ENCODE measurements at places on chromosomes 2 and 18.

GRCh38 chr2:222398446-222398885, 25.9 kb upstream of the SGPP2 start:
- DNase-seq: no peak

DNA sequence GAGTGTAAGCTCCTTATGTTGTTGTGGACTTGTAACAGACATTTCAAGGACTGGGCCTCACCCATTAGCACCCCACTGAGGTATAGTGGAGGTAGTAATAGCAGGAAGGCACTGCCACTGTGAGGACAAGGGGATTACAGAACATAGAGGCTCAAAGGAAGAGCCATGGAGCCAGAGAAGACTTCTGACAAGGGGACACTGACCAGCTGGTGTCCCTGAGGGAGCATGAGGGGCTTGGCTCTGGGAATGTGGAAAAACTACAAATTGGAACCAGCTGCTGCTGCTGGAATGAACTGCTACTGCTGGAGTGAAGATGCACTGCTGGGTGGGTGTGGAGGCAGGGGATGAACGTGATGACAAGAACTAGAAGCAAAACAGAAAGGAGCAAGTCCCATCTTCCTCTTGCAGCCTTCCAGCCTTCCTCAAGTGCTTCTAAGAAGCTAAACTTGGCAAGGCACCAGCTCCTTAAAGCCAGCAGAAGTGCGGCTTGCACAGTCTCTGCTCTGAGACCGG, 167.3 kb upstream of the NOSTRIN start:
- no peak for DNase-seq

DNA sequence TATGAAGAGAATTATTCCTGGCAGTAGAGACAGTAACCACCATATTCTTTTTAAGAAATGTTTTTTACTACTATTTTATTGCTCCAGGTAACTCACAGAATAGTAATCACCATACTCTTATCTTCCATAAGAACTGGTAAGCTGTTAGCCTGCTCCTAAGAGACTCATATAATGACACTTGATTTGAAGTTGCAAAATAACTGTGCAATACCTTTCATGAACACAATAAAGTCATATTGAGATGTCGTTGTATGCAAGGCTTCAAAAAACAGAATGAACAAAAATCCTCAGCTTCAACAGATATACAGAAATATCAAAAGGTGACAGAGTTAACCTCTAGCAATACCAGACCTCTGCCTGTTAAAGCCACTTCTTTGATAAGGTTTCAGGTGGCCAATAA, 360.1 kb downstream of the NBAS start:
- no peak for DNase-seq

GRCh38 chr2:231244382-231245248, 46.2 kb downstream of the ARMC9 start:
- no peak for DNase-seq

GRCh38 chr2:60213865-60214625, 339.4 kb downstream of the BCL11A start:
- no peak for DNase-seq

DNA sequence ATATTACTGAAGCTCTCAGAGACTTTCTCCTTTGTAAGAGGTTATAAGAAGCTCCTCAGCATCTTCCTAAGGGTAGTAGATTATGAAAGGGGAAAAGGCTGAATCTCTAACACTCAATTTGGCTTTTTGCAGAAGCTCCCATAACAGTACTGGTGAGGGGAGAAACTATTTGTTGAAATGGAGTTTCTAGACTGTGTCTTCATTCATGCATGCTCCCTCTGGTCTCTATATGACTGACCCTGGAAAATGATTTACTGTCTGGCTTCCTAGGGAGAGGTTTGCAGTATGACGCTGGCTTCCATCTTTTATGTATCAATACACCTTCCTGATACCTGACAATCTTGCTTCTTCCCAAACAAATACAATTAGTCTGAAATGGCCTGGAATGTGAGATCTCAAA, 63.9 kb downstream of the LDAH start:
- DNase-seq: no peak

- peak; percentile 67 for DNase-seq
Observed at GRCh38 chr18:7221424-7222155, 9.3 kb upstream of the LRRC30 start.

- no peak for DNase-seq
Observed at GRCh38 chr2:197891897-197892442, 87.6 kb downstream of the PLCL1 start.

GRCh38 chr2:120320318-120320851, 25.6 kb upstream of the INHBB start:
- DNase-seq: no peak

DNA sequence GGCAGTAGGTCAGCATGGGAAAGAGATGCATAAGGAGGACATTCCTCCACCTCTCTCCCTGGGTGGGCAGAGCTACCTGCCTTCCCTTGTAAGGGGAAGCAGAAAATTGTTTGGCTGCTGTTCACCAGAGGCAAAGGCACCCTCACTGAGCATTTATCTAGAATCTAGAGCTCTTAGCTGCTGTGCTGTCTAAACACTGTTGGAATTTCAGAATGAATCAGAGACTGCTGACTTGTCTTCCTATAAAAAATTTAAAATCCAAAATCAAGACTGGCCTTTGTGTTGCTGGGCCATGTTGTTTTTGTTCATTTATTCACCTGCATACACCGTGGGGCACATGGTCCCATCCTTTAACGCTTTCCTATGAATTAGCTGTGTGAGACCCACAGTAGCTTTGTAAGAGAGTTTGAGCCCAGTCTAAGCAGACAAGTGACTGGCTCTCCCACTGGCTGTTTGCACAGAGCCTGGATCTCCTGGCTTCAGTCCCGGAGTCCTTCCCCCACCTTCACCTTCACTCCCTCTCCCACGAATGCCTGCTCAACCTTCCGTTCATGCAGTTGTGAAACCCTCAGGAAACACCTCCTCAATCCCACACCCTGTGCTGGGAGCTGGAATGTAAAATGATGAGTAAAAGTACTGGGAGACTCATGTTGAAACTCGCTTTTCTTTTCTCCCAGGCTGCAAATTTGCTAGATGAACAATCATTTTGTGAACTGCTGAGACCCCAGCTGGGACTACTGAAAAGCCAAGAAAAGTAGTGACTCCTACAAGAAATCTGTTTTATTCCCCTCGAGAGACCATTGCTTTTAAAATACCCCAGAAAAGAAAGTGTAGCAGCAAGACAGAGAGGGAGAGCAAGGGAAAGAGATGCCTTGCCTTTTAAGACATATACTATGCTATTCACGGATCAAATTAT, 76.2 kb downstream of the FAM168B start:
- no peak for DNase-seq

DNA sequence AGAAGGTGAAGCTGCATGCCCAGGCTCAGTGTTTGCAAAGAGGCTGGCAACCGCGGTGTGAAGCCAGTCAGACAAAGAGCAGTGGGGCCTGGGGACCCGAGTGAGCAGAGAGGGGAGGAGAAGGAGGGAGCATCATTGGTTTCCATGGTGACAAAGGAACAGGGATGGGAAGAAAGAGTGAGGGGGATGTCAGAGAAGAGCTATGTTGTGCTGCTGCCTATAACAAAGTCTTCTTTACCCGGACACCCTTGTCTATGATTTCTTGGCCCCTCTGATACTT, 14.5 kb downstream of the TMEM247 start:
- no peak for DNase-seq

- no peak for DNase-seq
Observed at GRCh38 chr2:234422981-234423431, 73.9 kb downstream of the ARL4C start.

DNA sequence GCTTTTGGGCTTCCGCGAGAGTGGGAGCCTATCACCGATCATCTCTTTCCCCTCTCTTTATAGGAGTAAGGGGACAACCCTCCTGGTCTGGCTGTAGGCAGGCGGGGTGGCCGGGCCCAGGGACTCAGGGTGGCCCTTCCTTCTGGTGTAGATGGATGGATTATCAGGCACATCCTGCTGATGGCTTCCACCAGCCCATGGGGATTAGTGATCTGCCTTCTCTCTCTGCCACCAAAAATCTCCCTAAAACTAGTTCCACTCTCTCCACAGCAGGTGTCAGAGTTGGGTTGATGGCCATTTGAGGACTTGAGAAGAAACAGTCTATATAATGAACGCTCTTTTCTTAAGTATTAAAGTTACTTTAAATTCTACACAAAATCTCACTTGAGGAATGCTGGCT, 37.4 kb downstream of the NCK2 start:
- no peak for DNase-seq

- DNase-seq: peak; percentile 39
Observed at GRCh38 chr2:136384531-136385303, 266.8 kb upstream of the CXCR4 start.

DNA sequence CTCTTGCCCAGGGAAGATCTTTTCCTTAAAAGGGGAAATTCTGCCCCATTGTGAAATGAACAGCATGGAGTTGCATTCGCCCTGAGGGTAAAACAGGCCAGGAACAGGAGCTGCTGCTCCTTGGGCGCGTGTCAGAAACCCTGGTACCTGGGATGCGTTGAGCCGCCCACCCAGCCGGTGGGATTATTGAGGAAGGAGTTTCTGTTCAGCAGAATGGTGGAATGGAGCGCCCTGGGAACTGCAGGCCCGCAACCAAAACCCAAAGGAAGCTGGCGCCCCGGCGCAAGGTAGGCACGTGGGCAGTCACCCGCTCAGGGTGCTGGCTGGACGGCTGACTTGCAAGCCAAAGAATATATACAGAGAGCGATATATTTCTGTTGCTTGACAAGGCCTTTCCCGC, 73.5 kb downstream of the MTCL1 start:
- DNase-seq: no peak

GRCh38 chr2:86439879-86440630, 1.1 kb upstream of the KDM3A start:
- DNase-seq: no peak

DNA sequence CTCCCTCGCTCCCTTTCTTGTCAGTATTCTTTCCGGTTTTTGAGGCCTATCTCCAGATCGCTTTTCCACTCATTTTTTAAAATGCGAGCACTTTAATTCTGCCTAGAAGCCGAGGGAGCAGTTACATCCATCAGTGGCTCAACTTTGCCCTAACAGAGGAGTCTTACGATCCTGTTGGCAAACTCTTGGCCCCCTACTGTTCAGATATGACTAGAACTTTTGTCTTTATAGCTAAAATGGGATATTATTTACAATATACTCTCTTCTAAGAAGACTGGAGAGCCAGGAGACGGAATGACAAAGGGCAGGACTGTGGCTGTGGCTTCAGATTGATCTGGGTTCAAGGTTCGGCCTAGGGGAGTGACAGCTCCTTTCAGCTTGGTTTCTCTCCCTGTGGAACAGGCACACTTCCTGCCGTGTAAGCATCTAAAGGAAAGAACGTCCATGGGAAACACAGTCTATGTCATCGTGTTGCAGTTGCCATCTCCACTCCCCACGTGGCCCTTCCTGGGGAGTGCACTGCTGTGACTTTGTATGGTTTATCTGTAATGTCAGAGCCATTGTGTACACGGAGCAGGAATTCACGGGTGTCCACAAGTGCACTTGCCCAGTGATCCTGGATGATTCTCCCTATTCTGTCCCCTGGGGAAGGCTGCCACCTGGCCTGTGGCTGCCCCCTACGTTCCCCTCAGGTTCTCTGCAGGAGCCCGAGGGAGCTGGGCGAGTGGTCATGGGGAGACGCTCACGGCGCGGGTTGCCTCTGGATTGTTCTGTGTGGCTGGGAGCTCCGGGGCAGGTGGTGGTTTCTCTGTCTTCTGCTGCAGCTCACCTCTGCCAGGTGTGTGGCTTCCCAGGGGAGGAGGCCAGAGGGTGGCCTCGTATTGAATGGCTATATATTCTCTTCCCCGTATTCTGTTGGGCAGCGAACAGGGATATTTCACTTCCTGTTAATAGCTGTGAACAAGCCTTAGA, 222.0 kb downstream of the LDLRAD4 start:
- no peak for DNase-seq

GRCh38 chr2:10385501-10385900, 62.6 kb downstream of the ODC1 start:
- no peak for DNase-seq

DNA sequence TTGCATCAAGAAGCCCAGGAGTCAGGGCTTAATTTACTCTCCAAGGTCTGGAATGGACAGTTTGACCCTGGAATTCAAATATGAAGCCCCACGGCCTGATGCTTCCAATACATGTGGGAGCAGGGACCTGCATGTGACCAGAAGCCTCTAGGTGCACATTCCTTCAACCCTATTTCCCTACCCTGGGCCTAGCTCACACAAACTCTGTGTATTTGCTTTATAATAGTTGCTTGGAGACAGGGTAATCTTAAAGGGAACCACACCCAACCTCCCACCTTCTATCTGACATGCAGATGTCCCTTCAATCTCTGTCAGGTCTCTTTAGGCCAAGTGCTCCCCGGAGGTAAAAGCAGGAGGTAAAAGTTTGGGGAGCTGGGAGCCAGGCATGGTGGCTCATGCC, 55.4 kb upstream of the PPP1CB start:
- no peak for DNase-seq

- no peak for DNase-seq
Observed at GRCh38 chr2:178998539-178998938, 51.4 kb downstream of the CCDC141 start.

GRCh38 chr2:173130496-173131465, 55.1 kb downstream of the MAP3K20 start:
- DNase-seq: no peak

- peak; percentile 21 for DNase-seq
Observed at GRCh38 chr2:107936433-107937359, 49.6 kb upstream of the SLC5A7 start.

DNA sequence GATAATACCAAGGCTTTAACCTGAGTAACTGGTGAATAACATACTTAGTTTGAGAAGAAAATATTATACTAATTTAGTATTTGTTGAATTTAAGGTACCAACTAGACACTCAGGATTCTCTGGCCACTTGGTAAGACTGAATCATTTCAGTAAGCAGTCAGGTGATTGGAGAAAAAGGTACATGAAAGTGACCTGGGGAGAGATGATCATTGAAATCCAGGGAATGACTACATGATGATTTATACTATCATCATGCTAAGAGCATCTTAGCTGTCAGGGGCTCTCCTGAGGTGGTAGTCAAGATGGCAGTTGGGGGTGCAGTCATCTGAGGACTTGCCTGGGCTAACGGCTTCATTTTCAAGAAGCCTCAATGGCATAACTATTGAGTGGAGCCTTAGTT, 571.2 kb upstream of the ACVR2A start:
- no peak for DNase-seq

DNA sequence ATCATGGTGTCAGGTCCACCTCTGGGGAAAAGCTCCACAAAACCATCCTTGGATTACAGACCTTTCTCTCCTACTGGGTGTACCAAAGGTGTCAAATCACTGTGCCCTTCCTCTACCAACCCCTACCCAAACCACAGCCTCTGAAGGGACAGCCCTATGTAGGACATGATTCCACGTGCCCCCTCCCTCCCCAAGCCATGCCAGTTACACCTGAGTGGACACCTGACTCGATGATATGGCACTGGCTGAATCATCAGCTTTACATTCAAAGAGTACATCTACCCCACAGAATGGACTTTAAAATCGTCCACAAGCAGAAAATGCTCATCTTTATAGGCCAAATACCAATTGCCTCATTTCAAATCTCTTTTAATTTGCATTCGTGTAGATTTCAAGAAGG, 26.0 kb downstream of the TRABD2A start:
- DNase-seq: no peak

All from WTC11 (cell line).